NCI-H226 (cell line): ENCODE measurements at places on chromosomes 3 and 15.
A peak's percentile ranks its signal among the peaks of the same experiment; 100 is the strongest.

DNA sequence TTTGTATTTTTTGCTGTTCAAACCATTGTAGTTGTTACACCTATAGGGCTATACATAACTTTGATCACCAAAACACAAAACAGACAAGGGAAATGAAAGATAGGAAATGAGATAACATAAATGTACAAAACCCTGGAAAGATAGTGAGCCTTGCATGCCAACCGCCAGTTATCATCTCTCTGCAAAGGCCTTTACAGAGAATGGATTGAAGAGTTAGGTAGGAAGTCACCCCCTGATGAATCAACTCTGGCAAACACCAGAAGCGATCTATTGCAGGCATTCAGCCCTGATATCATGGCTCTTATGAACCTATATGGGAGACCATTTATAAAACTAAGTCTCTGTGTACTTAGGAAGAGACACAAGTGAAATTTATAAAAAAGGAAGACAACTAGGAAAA is 588.0 kb downstream of the TUSC7 start:
- no peak for DNase-seq

- no peak for DNase-seq
Observed at GRCh38 chr3:119681279-119681678, 4.1 kb upstream of the COX17 start.

GRCh38 chr15:101267320-101268104 is 9.8 kb downstream of the SELENOS start:
- DNase-seq, result no peak

GRCh38 chr15:31977812-31978661 is 52.3 kb upstream of the CHRNA7 start:
- DNase-seq, result peak; percentile 1

- DNase-seq, result no peak
Observed at GRCh38 chr3:61947456-61947855, 386.1 kb downstream of the PTPRG start.

- DNase-seq, result peak; percentile 46
Observed at GRCh38 chr3:67192466-67192865, 194.4 kb downstream of the KBTBD8 start.

GRCh38 chr3:94317017-94317416 is 254.2 kb downstream of the NSUN3 start:
- DNase-seq, result no peak

DNA sequence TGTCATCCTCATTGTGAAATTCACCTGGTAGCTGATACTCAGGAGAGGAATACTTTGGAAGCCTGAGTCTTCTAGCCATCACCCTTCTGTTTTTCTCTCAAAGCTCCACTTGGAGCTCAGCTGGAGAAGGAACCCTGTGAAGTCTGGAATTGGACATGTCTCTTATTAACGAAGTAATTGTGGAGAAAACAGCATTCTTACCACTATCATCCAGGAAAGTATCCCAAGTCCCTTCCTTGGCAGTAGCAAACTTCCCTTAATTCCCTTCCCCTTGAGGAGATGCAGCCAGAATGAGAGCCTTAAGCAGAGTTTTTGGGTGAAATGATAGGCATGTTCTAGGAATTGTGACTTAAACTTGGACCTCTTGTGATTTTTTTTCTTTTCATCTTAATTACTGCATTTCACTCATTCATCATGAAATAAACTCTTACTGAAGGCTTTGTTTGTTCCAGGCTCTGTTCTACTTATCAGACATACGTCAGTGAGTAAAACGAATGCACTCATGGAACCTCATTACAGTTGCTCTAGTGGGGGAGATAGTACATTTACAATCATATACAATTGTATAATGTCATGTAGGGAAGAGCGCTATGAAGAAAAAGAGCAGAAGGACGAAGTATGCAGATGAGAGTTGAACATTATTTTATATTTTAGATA is 30.5 kb upstream of the TCF12 start:
- no peak for DNase-seq

DNA sequence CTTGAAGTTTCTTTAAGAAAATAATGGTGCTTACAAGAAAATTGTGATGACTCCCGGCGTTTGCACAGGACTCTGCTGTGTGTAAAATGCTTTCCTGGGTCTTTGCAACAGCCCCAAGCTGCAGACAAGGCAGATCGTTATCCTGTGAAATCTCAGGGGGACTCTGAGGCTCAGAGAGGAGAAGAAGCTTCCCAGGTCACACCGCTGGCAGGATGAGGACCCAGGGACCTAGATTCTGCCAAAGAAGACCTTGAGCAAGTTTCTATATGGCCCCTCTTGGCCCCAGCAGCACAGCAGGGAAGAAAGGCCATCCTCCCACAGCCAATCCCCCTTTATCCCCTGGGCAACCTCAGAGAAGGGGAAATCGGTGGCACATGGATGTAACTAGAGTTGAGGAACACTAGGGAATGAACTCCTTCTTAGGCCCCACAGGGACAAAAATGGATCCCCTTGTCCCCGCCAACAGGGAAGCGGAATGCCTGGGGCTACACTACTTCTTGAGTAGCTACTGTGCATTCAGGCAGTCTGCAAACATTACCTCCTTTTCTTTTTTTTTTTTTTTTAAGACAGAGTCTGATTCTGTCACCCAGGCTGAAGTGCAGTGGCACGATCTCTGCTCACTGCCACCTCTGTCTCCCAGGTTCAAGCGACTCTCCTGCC is 72.8 kb downstream of the CPN2 start:
- no peak for DNase-seq

DNA sequence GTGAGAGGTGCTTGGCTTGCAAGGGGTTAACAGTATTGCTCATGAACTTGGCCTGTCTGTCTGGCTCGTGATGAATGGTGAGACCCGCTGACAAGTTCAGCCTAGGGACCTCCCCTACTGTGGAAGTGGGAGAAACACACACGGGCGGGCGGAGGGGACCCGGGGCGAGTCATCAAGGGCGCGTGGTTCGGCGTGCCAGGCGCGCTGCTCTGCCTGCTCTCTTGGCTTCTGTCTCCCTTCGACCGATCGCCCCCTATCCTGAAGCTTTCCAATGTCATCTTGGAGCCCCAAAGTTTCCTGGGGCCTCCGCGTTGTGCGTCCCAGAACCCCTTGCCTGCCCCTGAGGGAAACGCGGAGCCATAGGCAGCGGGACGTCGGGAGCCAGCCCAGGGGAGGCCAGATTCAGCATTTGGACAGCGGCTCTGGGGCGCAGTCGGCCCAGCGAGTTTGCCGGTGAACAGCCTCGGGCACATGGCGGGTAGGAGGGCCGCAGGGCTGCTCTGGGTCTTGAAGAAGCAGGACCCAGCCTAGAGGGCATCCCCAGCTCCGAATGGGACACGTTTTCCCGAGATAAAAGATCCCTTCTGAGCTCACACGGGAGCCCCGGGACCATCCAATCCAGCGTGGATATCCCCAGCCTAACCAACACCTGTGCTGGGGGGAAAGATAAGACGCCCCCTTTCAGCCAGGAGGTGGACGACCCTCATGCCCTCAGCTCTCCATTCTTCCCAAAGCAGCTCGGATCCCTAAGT is 27.0 kb upstream of the POLG start:
- DNase-seq, result peak; percentile 80

DNA sequence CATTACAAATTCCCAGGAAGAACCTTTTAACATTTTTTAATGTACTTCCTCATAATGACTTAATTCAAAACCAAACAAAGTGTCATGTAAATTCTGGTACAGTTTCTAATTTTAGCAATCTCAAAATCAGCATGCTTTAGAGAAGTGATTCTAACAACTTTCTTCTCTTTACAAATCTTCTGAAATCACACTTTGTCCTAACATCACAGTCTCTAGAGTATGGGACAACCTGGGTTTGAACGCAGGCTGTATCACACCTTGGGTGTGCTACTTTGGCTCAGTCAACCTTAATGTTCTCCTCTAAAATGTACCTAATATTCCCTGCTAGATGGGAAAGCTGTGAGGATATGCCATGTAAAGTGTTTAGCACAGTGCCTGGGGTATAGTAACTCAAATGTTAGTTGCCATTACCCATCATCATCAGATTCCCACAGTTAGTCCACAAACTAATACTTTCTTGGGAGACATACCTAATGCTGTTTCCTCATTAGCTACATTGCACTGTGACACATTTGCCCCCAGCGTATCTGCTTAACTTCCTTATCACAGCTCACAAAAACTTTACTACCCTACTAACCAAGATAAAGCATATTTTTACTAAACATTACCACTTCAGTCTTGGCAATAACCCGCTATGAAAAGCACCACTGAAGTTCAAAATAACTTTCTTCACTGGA is 3.1 kb downstream of the TSPAN3 start:
- DNase-seq, result no peak

DNA sequence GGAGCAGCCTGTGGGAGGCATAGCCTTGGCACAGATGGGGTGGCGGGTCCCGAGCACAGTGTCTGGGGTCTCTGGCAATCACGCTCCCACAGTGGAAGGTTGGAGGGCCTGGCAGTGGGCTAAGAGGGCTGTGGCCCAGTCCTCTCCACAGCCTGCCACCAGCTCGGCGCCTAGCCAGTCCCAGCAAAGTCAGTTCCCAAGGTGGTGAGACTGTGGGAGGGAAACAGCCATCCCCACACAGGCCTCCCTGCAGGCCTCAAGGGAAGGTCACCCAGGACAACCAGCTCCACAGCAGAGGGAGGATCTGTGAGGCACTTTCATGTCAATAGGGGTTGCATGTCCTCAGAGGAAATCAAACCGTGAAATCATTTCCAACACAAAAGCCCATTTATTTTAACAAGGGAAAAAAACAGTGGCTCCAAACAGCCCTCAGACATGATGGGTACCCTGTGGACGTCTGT is 27.6 kb upstream of the LIMD1 start:
- no peak for DNase-seq

DNA sequence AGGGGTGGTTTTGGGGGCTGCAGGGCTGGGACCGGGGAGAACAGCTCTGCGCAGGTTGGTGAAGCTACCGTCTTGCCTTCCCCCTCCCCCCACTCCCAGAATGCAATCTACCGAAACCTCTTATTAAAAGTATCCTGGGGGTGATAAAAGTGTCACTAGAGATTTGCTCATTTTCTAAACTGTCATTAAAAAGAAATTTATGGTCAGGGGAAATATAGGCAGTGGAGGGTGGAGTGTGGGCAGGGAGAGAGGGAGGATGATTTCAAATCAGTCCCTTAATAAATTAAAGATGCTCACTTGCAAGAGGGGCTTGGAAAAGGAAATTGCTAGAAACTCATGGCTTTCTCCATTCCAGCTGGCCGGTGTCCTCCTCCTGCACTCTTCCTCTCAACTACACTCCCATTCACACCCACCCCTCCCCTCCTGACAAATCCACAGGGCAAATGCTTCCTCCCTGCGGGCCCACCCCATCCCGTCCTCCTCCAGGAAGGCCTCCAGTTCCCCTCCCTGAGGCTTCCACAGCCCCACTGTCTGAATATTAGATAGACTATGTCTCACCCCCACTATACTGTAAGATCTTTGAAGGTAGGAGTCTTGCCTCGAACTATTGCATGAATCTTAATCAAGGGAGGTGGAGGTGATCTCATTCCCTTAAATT is 83.9 kb downstream of the TLE3 start:
- DNase-seq, result no peak

DNA sequence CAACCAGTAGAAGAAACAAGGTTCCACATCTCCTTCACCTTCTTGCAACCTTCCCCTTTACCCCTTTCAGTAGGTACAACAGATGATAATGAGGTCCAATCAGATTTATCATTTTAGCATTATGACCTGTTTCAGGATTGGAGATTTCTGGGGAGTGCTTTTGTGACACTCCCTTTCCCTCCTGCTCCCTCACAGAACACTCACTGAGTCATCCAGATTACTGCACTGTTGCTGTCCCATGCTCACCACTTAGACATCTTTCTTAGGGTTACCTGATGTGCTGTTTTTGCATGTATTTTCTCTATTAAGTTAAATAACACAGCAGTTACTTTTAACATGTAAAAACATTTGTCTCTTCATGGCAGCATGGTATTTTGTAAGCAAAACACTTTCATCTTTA is 118.5 kb downstream of the MFSD1 start:
- peak; percentile 12 for DNase-seq

DNA sequence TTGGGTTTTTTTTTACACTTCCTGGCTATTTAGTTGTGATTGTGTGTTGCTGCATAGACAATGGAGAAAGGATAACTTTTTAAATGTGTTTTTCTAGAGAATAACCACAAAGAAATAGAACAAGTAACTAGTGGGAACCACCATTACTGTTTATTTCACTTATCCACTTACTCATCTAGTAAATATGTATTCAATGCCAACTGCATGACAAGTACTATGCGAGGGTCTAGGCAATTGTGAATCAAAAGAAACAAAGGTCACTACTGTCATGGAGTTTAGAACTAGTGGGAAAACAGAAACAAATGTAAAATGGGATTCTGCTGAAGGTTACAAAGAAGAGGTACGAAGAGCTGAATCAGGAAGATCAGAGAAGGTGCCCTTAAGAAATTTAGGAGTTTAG is 600.9 kb upstream of the ROBO2 start:
- no peak for DNase-seq

- no peak for DNase-seq
Observed at GRCh38 chr3:42489116-42489936, 13.1 kb upstream of the VIPR1 start.

DNA sequence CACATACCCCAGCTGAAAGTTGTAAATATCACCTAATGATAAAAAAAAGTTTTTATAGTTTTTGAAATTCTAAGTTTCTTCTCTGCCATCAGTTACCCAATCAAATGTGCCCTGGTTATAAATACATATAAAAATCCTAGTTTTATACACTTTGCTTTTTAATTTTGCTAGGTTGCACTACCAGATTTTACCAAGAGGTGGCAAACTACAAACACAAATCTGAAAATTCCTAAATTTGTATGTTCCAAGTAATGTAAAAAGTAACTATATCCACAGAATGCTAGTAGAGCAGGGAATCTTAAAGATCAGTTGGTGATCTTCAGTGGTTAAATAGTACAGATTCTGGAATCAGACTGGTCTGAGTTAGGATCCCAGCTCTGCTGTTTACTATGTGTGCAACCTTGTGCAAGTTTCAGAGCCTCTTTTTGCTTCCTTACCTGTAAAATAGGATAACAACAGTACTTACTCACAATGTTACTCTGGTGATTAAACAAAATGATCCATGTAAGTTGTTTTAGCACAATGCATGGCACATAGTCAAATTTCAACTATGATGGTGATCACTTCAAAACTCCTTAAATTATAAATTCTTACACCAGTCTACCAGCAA is 11.0 kb downstream of the TRPM7 start:
- peak; percentile 7 for DNase-seq

DNA sequence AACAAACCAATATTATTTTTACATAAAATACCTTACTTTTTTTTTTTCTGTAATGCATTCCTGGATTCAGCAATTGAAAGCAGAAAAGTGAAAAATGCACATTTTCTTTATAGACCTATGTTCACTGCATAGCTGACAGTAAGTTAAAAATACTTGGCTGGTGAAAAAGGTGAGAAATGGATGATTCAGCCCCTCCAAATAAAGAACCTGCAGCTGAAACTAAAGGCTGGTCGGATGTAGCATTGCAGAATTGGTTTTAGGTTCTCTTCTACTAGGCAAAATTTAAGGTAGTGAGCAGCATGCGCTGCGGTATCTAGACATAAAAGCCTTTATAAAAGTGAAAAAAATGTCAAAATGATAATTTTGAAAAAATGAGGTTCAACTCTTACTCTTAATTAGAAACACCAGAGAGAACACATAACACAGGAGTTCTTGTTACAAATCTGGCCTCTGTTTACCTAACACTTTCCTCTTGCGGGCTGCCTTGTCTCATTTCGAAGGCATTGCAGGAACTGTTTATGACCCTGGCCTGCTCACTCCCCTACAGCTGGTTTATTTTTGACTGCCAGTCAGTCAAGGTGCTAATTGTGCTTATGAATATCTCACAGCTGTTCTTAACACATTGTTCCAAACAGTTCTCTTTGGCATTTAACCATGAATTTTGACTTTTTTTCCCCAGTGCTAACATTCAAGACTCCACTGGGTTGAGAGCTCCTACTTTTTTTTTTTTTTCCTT is 455.4 kb upstream of the TBL1XR1 start:
- no peak for DNase-seq
